ENCODE measurements at places on chromosomes 7 and 10. TPM values are rescaled to one million over a fixed set of nuclear protein-coding genes. Genes with fewer than 3 reads are reported as not detected.

- DNase-seq = no peak
Measured at GRCh38 chr10:119302172-119302571, 94.8 kb downstream of the GRK5 start.

GRCh38 chr7:150003304-150003810 lies 129.6 kb downstream of the ATP6V0E2 start:
- no peak for DNase-seq

DNA sequence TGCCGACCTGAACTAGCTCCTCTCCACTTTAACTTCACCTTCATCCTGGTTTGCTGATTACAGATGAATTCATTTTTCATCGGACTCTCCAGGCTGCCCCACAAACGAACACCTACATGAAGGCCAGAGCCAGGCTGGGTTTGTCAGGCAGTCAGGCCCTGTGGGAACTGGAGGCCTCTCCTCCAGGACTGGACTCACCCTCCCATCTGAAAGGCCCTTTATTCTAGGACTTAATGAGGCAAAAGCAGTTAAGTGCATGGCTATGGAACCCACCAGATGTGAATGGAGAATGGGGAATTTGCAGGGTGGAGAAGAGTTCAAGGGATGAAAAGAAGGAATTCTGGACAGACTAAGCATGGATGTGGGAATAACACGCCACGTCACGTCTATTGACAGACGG lies 170.8 kb downstream of the ARHGAP12 start:
- no peak for DNase-seq

DNA sequence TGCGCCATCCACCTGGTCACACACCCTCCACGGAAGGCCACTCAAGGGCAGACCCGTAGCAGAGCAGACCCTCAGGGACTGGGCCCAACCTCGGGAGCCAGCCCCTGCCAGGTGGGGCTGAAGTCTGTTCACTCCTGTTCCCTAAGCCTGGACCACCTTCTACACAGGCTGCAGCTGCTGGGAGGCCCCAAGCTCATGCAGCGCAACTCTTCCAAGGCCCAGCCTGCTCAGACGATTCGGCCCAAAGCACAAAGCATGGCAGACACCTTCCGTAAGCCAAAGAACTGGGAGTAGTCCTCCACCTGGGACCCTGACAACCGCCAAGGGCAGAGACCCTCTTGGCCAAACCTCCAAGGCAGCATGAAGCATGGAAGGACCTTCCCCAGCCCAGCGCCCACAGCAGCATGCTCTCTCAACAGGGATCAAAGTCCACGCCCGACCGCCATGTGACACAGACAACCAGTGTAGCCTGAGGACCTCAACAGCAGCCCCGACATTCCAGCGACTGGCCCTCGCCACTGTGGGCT lies 11.5 kb downstream of the SHH start:
- DNase-seq = no peak

DNA sequence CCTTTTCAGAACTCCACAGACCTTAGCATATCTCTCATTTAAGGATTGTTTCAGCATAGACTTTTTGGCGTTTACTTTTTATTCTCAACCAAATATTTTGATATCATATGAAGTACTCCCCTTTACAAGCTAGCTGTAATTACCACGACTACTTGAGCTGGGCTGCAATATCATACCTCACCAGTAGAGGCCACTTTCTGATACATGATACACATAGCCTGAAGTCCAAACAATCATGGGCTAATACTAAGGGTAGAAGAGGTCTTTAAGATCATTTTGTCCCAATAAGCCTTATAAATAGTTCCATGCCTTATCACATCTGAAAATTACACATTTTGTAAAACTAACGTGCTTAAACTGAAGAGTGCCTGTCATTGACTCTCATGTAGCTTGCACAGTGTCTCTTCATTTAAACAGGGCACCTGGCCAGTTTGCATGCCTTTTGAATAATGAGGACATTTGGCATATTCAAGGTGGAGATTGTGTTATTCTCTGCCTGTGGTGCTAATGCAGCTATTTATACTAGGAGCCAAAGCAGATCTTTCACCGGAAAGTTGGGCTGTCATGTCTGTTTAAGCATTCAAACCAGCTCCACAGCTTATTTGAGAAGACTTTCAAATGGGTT lies 403.7 kb upstream of the ZMIZ1 start:
- no peak for DNase-seq

DNA sequence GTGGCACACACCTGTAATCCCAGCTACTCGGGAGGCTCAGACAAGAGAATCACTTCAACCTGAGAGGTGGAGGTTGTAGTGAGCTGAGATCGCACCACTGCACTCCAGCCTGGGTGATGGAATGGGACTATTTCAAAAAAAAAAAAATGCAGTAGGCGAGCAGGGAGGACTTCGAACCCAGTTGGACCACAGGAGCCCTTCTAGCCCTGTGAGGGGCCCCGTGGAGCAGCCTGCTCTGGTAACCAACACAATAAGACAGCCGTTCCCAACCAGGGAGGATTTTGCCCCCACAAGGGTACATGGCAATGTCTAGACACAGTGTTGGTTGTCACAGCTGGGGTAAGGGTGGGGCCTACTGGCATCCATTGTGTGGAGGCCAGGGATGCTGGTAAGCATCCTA lies 63.9 kb upstream of the BTBD16 start:
- no peak for DNase-seq

DNA sequence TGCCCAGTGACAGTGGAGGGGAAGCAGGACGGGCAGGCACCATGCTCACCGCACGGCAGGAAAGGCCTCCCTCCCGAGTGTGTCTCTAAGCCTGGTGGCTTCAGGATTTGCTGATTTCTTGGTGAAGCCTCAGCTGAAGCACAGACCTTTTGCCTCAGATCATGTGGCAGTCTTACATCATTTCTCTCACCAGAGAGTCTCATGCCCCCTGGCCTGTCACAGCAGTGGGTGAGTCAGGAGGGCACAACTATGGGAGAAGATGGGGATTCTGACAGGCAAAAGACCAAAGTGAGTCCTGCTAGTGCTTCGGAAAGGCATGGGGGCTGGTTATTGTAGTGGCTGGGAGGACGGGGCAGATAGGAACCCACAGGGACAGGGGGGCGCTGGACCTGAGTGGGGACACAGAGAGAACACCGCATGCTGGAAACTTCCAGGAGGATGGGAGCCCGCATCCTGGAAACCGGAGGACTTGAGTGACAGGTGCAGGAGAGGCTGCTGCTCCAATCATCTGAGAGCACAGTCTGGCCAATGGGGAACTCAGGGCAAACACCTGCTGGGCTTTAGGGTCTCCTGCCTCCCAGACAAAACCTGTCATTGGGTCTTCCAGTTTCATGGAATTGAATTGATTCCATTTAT lies 166.8 kb downstream of the ADARB2 start:
- DNase-seq = no peak

The LIPN gene
- not detected for total RNA-seq

The SLC26A4 gene
- total RNA-seq = 1.4 TPM

The MALRD1 gene
- total RNA-seq = 2.3 TPM

- DNase-seq = no peak
Measured at GRCh38 chr10:76089556-76090180, 658.2 kb downstream of the LRMDA start.

The ARL5B gene
- total RNA-seq = 11.8 TPM

DNA sequence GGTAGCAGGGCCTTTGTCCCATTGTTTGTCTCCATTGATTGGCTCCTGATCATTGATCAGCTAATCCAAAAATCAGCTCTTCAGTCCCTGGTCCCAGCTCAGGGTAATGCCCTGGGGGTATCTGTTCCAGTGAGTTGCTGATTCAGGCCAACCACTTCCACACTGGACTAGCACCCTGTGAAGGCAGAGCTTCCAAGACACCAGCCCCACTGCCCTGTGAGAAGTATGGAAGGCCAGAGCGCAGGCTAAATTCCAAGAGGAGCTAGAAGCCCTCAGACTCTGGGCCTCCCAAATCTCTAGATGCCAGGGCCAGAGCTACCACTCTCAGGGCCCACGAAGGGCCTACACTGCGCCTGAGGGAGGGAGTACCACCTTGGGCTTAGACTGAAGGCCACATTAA lies 10.4 kb downstream of the TMEM72 start:
- no peak for DNase-seq

The FOXI2 gene
- total RNA-seq = 1.1 TPM

DNA sequence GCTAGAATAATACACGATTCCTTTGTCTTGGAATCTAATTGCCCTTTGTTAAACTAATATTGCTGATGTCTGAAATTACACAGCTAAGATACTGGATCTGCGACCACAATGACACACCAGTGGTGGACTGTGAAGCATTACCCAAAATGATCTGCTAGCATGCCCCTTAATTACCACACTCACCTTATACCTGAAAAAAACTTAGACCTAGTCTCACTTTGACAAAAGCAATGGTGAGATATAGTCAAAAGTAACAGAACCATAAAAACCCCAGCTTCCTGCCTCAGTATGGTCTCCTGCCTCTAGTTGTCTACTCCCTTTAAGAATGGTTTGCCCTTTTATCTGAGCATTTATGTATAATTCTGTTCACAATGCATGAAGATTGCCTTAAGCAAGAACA lies 20.8 kb upstream of the ERVW-1 start:
- no peak for DNase-seq

GRCh38 chr10:110783509-110784107 lies 88.1 kb upstream of the PDCD4 start:
- DNase-seq = no peak

Data from ureter (tissue), 1 donor.